ENCODE measurements at places on chromosomes 16 and 17.

- DNase-seq = no peak
Observed at GRCh38 chr17:80546267-80546666, 1.6 kb downstream of the RPTOR start.

- DNase-seq = peak; percentile 61
Observed at GRCh38 chr17:81513372-81513752, 763 bp upstream of the ACTG1 start.

DNA sequence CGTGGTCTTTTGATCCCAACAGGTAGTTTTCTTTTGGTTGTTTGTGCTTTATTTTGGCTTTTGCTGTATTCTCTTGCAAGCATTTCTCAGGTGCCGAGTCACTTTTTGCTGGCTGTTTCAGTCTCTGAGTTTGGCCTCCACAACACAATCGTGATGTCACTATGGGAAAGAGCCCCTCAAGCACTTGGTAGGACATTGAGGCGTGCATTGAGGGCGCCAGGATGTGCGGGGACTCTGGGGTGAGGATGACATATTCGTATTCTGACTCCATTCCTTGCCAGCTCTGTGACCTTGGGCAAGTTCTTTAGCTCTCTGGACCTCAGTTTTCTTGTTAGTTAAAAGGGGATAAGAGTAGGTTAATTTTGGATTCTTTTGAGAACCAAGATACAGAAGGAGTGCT, 13.0 kb downstream of the KSR1 start:
- DNase-seq = no peak

GRCh38 chr17:43528988-43529814, 16.9 kb downstream of the ETV4 start:
- DNase-seq = no peak

GRCh38 chr16:21203155-21203797, 8.1 kb downstream of the ZP2 start:
- DNase-seq = no peak

GRCh38 chr16:23835390-23836077, at the start of gene PRKCB:
Gene PRKCB (plus strand): TSS chr16:23835983.
- DNase-seq = peak; percentile 82

GRCh38 chr17:76272541-76273444, 7.6 kb downstream of the UBALD2 start:
- DNase-seq = peak; percentile 67

- no peak for DNase-seq
Observed at GRCh38 chr16:8893426-8893825, 11.3 kb downstream of the LITAFD start.

DNA sequence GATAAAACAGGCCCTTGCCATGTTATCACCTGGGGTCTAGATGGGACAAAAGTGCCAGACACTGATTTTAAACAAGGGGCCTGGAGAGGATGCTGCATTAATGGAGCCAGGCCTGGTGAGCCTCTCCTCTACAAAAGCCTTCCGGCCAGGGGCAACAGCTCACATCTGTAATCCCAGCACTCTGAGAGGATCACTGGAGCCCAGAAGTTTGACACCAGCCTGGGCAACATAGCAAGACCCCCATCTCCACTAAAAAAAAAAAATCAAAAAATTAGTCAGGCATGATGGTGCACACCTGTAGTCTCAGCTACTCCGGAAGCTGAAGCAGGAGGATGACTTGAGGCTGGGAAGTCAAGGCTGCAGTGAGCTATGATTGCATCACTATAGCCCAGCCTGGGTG, 3.5 kb downstream of the GINS2 start:
- DNase-seq = no peak

DNA sequence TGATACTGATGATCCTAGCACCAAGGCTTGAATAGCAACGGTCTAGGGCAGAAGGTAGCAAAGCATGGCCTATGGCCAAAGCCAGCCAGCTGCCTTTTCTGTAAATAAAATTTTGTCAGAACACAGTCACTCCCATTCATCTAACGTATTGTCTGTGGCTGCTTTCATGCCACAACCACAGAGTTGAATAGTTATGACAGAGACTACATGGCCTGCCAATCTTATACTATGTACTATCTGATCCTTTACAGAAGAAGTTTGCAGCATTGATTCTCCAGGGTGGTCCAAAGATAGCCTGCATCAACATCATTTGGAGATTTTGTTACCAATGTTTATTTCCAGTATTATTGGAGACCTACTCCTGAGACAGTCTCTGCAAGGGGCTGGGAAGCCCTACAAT, 19.9 kb upstream of the MMD start:
- no peak for DNase-seq

All from stimulated activated naive CD4-positive, alpha-beta T cell treated with Interleukin-2 at 50 U/mL for 16 hours (primary cell).